ENCODE measurements at places on chromosomes 5 and 9.
A peak's percentile ranks its signal among the peaks of the same experiment; 100 is the strongest.

GRCh38 chr5:115575167-115576070 lies 26.9 kb downstream of the TICAM2 start:
- DNase-seq: no peak

- DNase-seq: no peak
These were observed 12.5 kb downstream of the ABL1 start for GRCh38 chr9:130847306-130848217.

DNA sequence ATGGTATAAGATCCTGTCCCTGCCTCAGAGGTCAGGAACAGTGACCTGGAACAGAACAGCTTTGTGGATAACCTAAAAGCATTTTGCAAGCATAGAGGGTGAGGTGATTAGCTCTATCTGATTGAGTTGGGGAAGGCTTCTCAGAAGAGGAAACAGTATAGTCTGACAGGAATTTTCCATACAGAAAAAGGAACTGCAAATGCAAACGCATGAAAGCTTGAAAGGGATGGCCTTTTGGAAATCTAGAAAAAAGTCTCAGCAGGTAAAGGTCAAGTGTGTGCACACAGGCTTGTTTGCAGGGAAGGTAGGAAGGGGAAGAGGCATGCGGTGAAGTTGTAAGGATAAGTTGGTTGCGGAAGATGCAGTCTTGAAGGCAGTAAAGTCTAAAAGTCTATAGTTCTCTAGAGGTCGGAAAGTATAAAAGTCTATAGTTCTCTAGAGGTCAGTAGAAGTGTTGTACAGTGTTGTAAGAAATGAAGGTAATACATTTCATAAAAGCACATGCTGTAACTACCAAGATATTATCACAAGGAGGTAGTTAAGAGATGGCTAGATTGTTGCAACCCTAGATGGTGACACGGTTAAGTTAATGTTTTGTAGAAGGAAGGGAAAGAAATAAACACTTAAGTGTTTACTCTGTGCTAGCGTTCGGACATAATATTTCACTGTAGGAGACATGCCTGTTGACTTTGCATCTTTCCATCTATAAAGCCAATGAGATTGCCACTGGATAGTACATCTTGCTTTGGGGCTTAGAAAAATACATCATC lies 16.7 kb upstream of the HSPB3 start:
- no peak for DNase-seq

GRCh38 chr5:652773-653350 lies 40.3 kb downstream of the TPPP start:
- DNase-seq: no peak

GRCh38 chr9:80076162-80076561 lies 504.4 kb downstream of the TLE4 start:
- DNase-seq: no peak

DNA sequence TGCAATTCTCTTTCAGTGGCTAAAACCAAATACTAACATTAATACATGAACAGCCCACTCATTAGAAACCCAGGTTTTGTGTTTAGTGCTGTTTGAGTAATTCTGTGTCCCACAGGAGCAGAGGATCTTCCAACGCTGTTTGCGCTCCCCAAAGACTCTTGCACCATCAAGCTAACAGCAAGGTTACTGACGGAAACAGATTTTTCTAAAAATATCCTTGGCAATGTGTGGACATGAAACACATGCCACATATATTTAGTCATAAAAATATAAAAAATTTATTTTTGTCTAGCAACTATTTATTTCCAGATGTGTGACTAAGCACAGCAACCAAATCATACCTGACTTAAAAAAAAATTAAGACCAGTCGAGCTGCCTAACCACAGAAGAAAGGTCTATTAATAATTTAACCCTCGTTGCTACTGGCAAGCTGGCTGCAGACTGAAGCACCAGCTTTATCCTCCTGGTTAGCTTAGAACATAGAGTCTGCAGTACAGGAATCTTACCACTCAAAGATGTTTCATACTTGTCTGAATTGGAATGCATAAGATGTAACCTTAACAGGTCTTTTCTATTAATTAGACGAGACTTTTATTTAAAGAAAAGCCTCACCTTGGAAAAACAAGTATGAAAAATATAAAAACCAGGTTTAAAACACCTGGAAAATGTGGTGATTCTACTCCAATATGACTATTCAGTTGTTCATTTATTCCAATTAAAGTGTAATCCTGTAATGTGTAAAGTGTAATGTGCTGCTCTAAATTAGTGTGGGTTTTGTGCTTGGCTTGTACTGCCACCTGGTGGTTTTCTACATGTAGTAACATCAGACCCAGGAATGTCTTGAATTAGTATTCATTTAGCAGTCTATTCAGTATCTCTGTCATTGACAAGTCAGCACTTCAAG lies 272.5 kb downstream of the EPB41L4A start:
- DNase-seq: peak; percentile 53

GRCh38 chr5:126339215-126339805 lies 83.9 kb upstream of the GRAMD2B start:
- peak; percentile 65 for DNase-seq

DNA sequence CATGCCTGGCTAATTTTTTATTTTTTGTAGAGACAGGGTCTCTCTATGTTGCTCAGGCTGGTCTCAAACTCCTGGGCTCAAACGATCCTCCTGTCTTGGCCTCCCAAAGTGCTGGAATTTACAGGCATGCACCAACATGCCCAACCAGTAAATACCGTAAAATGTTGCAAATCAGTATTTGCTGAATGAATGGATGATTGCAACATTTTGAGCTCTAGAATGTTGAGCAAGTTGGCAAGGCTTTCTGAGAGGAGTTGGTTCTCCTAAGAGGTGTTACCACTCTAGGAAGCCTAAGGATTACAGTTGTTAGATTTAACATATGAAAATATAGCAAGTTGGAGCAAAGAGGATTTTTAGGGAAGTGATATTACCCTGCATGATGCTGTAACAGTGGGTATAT lies 15.6 kb upstream of the DMXL1 start:
- DNase-seq: no peak
